Bone marrow (tissue), 2 donors: ENCODE measurements at places on chromosomes 1 and 21.

DNA sequence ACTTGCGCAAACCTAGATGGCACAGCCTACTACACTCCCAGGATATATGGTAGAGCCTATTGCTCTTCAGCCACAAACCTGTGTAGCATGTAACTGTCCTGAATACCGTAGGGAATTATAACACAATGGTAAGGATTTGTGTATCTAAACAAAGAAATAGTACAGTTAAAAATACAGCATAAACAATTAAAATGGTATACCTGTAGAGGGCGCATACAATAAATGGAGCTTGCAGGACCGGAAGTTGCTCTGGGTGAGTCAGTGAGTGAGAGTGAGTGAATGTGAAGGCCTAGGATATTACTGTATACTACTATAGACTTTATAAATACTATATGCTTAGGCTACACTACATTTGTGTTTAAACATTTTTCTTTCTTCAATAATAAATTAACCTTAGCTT is 99.3 kb downstream of the PLD5 start:
- DNase-seq = no peak

DNA sequence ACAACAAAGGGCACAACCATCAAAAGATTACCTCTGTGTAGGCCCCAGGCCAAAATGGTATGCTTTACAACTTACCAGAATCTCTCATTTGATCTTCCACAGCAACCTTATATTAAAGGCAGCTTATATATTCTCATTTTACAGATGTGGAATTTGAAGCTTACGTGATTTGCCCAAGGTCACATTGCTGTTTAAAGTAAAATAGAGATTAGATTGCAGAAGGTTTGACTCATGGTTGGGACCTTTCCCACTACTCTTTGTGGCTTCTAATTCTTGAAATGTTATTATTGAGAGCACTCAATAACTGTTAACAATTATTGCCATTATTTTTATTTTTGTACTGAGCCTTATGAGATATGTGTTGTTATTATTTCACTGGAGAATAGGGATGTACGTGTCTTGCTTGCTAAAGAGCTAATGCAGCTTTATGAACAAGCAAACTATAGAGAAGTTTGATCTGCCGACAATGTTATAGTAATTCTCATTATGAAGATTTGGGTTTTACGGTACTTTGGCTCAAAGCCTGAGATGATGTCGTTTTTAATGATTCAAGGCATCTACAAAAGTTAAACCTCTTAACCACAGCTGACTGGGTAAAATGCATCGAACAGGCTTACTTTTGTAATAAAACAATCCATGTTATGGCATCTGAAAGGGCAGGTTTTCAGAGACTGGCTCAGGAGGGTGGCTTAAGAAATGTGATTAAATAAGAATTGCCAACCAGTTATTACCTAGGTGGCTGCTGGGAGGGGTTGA is 43.3 kb upstream of the TSNAX start:
- DNase-seq = no peak

GRCh38 chr1:91697416-91697815 is 188.5 kb downstream of the TGFBR3 start:
- DNase-seq = no peak

DNA sequence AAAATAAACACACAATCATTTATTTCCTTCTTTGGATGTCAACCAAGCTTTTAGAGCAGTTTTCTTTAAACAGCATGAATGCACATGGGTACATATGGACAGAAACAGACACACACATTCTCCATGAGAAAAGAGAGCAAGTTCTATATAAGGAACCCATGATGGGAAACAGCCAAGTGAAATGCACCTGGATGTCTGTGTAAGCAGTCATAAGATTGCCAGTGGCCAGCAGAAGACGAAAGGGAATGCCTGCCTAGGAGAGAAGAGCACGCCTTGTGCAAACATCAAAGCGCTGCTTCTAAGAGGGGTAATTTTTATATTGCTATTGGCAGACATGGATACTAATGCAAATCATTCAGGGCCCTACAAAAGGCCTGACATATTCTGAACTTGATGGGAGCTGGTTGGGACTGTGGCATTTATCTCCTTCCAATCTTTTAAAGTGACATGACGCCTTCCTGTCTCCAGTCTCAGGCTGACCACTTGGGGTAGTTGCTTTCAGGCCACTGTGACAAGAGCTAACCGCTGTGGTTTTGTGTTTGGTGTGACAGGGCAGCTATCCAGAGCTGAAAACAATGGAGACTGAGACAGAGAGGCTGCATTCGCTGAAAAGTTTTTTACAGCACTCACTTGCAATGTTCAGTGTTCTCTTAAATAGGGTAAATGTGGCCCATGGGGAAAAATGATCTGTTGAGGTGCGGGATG is 75.0 kb upstream of the DPT start:
- no peak for DNase-seq

DNA sequence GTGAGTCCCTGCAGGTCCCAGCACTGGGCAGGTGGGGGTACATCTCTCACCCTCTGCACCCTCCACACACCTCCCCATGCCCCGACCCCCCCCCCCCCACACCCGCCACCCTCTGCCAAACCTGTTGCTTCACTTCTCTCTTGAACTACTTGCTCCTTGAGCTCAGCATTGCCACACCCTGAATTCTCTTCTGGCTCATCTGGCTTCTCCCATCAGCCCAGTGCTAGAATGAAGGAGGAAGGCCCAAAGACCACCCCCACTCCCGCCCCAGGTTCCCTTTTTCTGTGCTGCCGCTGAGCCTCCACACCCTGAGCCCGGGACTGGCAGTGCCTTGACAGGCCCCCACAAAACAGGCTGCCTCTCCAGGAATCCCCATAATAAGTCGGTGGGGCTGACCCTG is 6.4 kb upstream of the TNNI1 start:
- DNase-seq = no peak

DNA sequence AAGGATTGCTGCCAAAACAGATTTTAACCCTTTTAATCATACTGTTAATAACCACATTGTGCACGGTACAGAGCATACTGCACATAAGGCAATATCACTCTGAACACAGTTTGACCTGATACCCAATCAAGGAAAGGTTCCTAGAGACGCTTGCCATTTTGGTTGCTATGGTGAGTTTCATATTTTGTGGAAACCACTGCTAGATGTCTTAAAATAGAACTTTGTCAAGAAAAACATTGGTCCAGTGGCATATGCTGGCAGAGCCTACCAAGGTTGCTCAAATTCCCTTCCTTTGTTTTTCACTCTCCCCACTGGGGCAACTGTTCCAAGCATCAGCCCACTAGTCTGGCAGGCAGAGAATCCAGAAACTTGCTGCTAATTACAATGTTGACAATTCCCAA is 114.8 kb upstream of the DPYD start:
- DNase-seq = no peak

DNA sequence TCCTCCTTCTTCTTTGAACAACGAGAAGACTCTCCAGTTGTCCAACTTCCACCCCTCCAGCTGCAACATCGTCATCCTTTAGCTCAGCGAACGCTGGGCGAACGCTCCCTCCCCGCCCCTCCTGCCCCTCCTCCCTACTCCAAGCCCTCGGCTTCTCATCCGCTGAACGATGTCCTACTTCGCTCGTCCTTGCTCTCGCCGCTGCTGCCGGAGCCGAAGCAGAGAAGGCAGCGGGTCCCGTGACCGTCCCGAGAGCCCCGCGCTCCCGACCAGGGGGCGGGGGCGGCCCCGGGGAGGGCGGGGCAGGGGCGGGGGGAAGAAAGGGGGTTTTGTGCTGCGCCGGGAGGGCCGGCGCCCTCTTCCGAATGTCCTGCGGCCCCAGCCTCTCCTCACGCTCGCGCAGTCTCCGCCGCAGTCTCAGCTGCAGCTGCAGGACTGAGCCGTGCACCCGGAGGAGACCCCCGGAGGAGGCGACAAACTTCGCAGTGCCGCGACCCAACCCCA is at the start of gene BCAN:
TSS of gene BCAN (plus strand) at position 357 of the 504 bp plus-strand sequence. CDS start 3,938 bp downstream, outside the sequence.
- DNase-seq = no peak

- DNase-seq = no peak
These were observed 44.9 kb downstream of the FOXD2 start for GRCh38 chr1:47482786-47483185.

DNA sequence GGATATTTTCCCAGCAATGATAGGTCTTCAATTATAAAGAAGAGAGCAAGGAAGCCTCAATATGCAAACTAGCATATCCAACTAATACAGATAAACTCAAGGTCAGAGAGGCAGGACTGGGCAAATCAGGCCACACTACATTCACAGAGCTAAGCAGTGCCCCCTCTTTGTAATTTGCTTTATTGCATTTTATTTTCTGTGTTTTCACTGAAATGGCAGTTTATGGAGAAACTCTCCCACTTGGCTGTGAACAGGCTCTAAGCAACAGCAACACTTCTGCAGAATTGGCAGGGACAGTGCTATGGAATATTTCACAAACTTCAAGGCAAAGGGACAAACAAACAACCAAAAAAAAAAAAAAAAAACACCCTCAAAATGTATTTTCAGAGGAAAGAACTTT is 93.4 kb upstream of the SOD1 start:
- no peak for DNase-seq

GRCh38 chr1:170155055-170155454 is 9.3 kb downstream of the NTMT2 start:
- no peak for DNase-seq

GRCh38 chr1:75257424-75257823 is 123.2 kb downstream of the LHX8 start:
- no peak for DNase-seq

DNA sequence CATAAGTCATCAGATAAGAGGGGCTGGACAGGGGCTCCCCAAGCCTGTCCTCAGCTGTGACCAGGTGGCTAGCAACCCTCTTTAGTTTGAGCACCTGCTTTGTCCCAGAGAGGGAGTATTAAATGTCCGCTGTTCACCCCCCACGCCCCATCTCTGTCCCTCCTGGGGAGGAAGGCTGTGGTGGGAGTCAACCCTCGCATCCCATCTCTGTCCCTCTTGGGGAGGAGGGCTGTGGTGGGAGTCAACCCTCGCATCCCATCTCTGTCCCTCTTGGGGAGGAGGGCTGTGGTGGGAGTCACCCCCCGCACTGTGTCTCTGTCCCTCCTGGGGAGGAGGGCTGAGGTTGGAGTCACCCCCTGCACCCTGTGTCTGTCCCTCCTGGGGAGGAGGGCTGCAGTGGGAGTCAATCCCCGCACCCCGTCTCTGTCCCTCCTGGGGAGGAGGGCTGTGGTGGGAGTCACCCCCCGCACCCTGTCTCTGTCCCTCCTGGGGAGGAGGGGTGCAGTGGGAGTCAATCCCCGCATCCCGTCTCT is 72.6 kb upstream of the ABCG1 start:
- no peak for DNase-seq

DNA sequence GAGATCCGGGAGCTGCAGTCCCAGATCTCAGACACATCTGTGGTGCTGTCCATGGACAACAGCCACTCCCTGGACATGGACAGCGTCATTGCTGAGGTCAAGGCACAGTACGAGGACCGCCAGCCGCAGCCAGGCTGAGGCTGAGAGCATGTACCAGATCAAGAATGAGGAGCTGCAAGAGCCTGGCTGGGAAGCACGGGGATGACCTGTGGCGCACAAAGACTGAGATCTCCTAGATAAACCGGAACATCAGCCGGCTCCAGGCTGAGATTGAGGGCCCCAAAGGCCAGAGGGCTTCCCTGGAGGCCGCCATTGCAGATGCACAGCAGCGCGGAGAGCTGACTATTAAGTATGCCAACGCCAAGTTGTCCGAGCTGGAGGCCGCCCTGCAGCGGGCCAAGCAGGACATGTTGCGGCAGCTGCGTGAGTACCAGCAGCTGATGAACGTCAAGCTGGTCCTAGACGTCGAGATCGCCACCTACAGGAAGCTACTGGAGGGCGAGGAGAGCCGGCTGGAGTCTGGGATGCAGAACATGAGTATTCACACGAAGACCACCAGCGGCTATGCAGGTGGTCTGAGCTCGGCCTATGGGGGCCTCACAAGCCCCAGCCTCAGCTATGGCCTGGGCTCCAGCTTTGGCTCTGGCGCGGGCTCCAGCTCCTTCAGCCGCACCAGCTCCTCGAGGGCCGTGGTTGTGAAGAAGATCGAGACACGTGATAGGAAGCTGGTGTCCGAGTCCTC is 25.5 kb downstream of the ETV3L start:
- no peak for DNase-seq

GRCh38 chr1:231629132-231629531 is 2.5 kb downstream of the DISC1 start:
- DNase-seq = no peak

DNA sequence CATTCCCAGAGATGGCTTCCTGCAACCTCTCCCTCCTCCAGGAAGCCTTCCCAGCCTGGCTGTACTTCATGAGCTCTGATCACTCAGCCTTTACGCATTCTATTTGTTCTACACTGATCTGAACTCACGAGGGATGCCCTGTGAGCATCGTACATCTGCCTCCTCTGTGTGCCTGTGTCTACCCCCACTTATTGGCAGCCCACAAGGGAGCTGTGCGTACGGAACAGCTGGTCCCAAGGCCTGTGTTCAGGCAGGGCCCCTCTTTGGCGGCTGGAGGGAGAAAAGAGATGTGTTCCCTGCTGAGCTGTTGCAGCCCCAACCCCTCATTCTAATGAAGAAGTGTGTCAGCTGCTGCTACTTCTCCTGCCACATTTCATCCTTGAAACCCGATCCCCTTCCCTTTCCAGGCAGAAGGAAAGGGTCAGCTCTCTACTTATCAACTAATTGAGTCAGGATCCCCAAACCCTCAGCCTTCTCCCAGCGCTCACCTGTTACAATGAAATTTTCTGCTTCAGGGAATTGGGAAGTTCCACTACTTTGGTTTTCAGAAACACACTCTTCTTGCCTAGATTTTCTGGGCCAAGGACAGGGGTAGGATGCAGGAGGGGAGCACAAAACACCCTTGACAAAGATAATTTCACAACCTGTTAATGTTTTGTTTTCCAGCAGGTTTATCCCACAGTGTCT is 3.2 kb downstream of the INKA2 start:
- DNase-seq = no peak

GRCh38 chr1:192703283-192704206 is 67.6 kb downstream of the RGS13 start:
- DNase-seq = no peak

- no peak for DNase-seq
These were observed 40.9 kb downstream of the VPS26C start for GRCh38 chr21:37226041-37226920.

GRCh38 chr1:56803561-56804156 is 15.5 kb downstream of the FYB2 start:
- DNase-seq = no peak

DNA sequence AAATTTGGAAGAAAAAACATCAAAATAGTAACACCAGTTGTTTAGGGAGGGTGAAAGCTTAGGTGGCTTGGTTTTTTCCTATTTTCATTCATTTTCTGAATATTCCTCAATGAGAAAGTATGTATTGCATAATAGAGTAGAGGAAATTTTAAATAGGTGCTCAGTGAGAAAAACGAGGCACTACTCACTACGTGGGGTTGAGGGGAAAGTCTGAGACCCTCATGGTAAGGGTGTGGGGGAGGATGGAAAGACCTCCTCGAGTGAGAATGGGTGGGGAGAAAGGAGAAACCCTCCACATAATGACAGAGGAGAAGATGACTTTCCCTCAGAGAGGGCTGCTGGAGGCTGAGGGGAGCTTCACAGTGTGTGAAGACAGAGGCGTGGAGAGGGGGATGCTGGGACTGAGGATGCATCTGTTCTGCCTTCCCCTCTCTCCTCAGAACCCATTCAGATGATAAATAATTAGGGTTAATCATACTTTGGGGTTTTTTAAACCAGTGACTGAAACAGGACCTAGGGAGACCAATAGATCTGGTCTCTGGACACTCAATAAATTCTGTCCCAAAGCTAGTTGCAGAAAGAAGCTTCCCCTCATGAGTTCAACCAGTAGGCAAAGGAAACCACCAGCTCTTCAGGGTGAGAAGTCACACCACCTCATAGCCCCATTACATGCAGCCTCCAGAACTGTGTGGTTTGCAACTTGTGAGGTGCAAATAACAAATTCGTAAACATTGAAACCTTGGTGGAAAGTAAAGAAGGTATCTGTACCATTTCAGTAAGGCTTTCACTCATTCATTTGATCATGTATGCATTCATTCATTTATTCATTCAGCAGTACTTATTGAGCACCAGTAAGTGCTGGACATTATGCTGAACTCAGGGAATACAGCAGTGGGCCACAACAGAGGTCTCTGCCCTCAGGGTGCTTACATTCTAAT is 17.1 kb downstream of the SLAMF7 start:
- no peak for DNase-seq
